ENCODE measurements at places on chromosomes 5 and 9.

GRCh38 chr9:112043423-112043822, 131.7 kb downstream of the SUSD1 start:
- DNase-seq, result no peak

DNA sequence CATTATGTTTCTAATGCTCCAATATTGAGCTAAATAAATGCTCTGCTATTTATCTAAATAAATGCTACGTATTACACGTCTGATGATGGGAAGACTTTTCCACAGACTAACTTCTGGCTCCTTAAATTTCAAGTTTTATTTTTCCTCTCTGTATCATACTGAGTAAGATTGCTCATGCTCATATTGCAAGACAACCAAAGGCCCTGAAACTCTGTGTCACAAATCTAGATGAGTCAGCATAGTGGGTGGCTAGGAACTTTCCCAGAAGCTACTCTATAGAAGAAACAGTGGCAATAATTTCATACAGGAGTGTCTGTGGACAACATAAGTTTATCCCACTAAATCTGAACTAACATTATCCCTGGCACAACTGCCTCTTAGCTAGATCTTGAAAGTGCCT, 53.0 kb upstream of the RFX3 start:
- DNase-seq, result peak; percentile 16

DNA sequence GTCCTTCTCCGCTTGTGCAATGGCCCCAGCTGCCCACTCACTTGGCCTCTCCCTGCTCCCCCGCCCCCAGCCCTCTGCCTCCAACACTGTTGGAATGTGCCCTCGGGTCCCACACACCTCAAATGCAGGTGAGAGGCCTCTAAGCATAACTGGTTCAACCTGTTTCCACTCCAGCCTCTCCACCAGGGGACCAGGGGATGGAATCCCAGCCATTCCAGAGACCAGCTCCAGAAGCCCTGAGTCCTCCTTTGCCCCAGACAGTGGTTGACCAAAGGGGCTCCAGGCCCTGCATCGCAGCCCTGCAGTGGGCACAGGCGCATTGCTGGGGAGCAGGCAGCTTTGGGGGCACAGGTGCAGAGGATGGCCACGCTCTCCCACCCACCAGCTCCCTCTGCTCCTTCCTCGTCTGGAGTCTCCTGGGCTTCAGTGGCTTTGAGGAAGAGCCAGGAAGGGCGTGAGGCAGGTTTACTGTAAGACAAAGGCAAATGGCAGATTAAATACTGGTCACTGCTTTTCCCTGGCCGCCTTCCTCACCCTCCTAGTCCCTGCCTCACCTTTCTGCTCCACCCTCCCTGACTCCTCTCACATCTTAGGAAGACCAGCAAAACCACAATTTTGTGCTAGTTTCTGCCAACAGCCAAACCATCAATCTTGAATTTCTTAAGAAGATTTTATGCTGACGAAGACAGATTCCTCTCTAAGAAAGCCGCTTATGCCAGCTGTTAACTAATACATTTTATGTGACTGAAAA, 29.1 kb upstream of the IRX2 start:
- DNase-seq, result no peak

DNA sequence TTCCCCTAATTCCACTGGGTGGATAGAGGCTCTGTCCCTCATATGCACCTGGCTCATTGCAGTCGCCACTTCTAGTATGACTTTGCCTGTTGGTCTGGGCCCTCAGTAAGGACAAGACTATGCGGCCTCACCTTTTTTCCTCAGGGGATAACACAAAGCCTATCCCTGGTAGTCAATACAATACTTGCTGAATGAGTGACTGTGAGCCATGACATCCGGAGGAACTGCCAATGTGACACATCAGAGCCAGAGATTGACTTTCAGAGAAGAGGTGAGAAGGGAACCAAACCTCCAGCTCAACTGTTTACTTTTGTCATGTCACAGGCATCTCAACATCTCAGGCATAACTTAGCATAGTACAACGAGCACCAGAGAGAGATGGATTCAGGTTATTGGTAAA, 371.3 kb downstream of the DMRT2 start:
- DNase-seq, result no peak

- DNase-seq, result no peak
Observed at GRCh38 chr5:178519804-178520203, 70.4 kb downstream of the COL23A1 start.

GRCh38 chr5:89279391-89280036, 396.5 kb upstream of the MEF2C start:
- no peak for DNase-seq

DNA sequence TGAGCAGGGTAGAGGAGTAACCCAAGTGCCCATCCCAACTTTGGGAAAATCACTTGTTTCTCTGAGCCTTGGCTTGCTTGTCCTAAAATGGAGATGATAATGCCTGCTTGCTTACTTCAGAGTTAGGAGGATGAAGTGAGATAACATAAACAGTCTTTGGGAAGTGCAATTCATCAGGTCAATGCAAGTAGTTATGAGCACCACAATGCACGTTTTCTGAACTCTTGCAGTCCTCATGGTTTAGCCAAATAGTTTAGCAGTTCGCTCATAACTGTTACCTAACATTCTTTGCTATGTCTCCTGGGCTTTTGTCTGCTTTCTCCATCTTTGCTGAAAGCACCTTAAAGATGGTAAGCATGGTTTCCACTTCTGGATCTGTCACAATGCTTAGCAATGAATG, 270.0 kb downstream of the ADAMTSL1 start:
- DNase-seq, result no peak

- no peak for DNase-seq
Observed at GRCh38 chr9:105238302-105238701, 6.1 kb upstream of the SLC44A1 start.

GRCh38 chr5:158423623-158424200, 564.8 kb upstream of the CLINT1 start:
- no peak for DNase-seq

DNA sequence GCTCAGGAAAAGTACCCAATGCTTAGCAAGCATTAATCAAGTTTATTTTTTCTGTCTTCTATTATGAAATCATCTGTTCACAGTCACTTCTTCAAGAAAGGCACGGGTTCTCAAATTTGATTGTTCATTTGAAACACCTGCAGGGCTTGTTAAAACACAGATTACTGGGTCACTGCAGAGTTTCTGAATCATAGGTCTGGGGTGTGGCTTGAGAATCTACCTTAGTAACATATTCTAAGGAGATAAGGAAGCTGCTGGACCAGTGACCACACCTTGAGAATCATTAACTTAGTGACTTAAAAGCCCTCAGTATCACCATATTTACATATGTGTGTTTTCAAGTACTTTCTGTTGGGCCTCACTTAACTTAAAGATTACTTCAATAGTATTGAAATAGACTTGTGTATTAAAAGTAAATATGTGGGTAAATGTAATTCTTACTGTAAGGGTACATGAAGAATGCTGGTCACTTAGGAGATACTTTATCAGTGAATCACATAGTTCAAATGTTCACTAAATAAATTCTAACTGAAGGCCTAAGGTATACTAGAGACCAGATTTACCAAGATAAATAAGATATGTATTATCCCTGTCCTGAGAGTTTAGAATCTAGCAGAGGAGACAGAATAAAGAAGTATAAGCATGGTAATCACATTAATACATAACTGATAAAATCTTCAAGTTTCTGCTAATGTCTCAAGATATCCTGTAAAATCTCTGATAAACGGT, 1342.1 kb upstream of the C9orf72 start:
- DNase-seq, result no peak

DNA sequence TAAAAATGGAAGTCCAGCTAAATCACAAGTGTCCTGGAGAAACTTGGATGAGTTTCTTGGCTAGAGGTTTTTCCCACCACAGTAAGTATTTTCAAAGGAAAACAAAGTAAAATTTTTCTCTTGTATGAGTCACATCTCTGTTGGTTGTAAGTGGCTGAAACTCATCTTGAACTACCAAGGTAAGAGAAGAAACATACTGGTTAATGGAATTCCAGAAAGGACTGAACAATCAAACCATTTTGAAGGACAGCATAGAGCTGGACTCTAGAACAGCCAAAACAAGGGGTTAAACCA, 102.8 kb upstream of the CDKN2B start:
- no peak for DNase-seq

DNA sequence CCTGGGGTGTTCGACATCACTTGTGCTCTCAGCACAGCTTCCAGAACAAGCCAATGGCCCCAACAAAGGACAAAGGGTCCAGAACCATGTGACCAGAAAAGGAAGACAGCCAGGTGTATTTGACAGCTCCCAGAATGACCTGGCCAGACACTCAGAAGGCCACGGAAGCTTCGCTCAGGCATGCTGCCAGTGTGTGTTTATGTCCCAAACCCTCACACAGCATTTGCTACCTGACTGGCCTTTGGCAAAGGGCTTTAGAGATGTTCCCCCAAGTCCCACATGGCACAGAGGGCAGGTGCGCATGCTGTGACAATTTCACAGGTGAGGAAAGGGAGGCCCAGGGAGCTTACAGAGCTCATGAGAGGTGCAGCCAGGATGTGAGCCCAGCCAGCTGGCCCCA, 39.5 kb downstream of the MED10 start:
- DNase-seq, result no peak

DNA sequence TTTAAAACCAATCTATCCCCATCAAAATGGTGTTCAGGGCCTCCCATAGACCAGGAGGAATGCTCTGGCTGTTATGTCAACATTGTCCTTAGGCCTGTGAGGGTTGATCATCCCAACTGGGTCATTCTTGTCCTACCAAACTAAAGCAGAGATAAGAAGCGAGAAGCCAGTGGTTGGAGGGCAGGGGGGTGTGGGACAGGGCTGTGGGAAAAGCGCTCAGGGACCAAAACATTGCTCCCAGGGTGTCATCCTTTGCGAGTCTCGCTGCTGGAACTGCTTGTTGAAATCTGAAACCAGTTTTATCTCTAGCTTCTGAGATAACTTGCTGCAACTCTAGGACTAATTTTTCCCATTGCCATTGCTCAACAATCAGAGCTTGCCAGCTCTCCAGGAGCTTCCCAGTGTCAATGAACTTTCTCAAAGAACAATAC, 48.1 kb downstream of the SPATA31C2 start:
- peak; percentile 58 for DNase-seq

GRCh38 chr5:56552612-56553268, 262.6 kb upstream of the MAP3K1 start:
- DNase-seq, result no peak

- DNase-seq, result no peak
Observed at GRCh38 chr5:10064546-10065195, 185.0 kb downstream of the ATPSCKMT start.

GRCh38 chr9:7239708-7240107, 481.9 kb downstream of the KDM4C start:
- no peak for DNase-seq

- no peak for DNase-seq
Observed at GRCh38 chr5:125868036-125868435, 555.2 kb upstream of the GRAMD2B start.

DNA sequence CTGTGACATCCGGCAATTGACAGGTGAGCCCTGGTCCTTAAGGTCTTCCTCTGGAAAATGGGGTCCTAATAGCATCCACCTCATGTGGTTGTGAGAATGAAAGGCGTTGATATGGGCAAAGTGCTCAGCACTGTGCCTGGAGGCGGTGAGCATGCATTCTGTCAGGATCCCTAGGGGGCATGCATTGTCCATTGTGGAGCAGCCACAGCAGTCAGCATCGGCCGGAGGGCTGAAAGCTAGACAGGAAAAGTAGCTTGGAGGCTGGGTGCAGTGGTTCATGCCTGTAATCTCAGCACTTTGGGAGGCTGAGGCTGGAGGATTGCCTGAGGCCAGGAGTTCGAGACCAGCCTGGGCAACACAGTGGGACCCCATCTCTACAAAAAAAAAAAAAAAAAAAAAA, 122.2 kb downstream of the LHX2 start:
- DNase-seq, result peak; percentile 76

GRCh38 chr9:117672369-117672768, 31.8 kb upstream of the TLR4 start:
- DNase-seq, result no peak

- DNase-seq, result no peak
Observed at GRCh38 chr5:10600626-10601245, 36.9 kb downstream of the ANKRD33B start.

GRCh38 chr5:39024884-39025283, 49.3 kb downstream of the RICTOR start:
- DNase-seq, result no peak

- no peak for DNase-seq
Observed at GRCh38 chr5:39190311-39191102, 28.9 kb downstream of the FYB1 start.

DNA sequence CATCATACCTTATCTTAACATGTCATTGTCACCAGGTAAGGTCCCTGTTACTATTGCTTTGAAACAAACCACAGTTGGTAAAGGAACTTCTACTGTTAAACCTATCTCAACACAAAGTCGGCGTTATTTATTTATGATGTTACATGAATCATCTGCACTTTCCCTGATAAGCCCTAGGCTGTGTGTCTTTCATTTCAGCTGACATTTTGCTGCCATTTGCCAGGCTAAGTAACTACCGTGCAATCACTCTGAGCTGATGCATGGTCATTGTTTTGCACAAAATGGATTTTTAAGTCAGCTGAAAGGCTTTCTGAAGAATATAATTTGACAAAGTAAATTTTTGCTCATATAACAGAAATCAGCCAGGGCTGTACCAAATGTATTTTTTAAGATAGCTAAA, 546.5 kb downstream of the ZNF608 start:
- DNase-seq, result peak; percentile 6

DNA sequence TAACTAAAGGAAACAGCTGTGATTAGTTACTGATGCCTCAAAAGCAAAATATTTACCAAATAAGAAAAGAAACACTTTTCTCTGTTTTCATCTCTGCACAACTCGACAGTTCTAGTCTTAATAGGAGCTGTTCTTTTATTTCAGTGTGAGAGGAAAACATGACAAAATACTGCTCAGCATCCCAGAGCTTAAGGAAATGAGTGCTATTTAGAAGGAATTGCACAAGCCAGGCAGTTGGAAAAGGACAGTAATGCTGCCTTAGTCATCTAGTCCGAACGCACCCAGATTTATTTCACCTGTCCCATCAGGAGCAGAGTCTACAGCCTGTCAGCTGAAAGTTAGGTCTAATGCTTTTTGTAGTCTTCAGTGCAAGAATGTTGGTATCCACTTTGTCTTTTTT, 12.3 kb downstream of the ZCCHC9 start:
- no peak for DNase-seq

DNA sequence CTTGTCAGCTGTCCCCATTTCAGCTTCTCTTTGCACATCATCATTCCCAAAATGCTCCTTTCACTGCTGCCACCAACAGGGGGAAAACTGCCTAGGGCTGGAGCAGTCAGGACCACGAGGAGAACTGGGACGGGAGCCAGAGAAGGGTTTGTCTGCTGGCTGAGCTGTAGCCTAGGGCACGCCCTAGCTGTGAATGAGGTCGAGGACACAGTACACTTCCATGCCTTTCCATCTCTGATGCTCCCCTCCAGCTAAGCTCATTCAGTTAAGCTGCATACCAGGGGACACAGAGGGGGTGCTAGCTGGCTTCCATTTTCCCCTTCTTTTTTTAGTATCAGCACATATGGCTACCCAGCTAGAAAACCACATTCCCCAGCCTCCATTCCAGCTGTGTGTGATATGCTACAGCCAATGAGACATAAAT, 64.7 kb downstream of the STK10 start:
- DNase-seq, result peak; percentile 75

Measured in Daoy (cell line).